Right ventricle myocardium inferior (tissue), 1 donor: ENCODE measurements at places on chromosomes 7 and 10. TPM values are rescaled to one million over a fixed set of nuclear protein-coding genes. Genes with fewer than 3 reads are reported as not detected.

GRCh38 chr7:28774261-28774988 is 183.7 kb downstream of the TRIL start:
- DNase-seq: no peak

DNA sequence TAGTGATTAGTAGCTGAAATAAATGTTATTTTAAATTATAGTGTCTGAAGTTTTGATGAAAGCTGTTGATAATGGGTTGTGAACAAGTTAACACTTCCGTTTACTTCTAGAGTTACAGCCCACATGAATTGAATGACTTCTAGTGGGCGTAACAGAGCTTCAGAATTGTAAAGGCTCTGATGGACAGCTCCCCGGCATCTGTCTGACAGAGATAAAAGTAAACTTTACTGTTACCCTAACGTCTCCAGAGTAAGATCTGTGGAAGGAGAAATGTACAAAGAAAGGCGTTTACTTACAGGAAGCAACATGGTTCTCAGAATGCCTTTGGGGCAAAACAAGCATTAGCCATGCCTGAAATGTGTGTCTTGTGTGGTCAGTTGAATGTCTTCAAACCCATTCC is 124.4 kb downstream of the ADARB2 start:
- DNase-seq: no peak

DNA sequence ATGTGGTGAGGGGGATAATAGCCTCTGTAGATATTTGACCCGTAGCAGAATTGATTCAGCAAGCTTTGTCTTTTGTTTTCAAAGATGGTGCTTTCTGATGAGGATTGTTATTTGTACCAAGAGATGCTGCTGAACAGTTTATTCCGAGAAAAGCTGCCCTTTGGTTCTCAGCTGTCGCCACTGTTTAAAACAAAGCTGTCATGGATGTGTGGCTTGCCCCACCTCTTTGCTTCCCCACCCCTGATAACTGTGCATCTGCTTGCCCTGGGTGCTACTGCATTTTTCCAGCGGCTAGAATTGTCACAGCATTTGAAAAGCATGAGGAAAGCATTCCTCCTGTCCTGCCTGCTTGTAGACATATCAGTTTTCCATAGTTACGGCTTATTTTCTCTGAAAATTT is 226.9 kb upstream of the CSTF2T start:
- DNase-seq: no peak

- no peak for DNase-seq
Observed at GRCh38 chr7:154372011-154372601, 319.9 kb downstream of the DPP6 start.

- DNase-seq: no peak
Observed at GRCh38 chr7:56046721-56047445, 4.4 kb downstream of the PSPH start.

DNA sequence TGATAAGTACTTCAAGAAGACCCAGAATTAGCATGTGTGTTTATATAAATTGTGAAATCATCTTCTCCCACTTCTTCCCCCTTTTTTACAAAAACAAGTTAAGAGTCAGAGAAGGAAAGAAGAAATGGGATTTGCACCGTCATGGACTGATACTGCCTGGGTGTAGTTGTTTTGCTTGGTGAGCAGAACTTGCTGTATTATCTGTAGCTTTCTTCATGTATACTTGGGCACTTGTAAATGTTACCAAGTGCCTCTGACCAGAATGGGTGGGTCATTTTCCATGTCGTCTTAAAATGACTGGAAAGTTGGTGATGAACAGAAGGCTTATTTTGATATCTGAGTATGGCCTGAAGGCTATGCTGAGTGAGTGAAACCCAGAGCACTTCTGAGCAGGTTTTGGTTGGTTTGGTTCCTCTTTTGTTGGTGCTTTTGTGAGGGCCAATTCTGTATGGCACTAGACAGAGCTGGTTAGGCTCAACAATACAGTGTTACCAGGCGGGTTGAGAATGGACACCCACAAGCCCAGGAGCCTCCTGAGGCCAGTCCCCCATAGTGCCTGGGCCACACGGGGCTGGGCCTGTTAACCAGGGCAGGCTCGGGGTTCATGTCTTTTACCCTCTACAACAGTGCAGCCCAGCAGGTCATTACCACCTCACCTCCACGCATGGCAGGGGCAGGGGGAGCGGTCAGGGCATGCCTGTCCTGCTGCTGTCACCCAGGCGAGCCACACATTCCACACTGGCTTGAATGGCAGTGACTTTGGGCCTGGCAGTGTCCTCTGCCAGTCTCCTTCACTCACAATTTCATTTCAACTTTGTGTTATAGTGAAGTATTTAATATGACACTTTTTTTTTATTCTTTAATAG is 115.1 kb downstream of the CCNY start:
- peak; percentile 75 for DNase-seq

GRCh38 chr7:382043-382400 is 92.1 kb downstream of the FOXL3 start:
- peak; percentile 26 for DNase-seq

DNA sequence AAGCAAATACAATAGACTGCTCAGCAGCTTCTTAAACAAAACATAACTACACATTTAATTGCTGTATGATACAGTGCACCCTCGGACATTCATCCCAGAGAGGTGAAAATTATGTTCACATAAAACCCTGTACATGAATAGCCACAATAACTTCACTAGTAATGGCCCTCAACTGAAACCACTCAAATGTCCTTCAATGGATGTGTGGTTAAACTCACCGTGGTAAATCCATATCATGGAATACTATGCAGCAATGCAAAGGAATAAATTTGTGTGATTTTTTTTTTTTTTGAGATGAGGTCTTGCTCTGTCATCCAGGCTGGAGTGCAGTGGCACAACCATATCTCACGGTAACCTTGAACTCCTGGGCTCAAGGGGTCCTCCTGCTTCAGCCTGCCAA is 252.7 kb downstream of the TCERG1L start:
- DNase-seq: no peak

GRCh38 chr10:100826983-100827818 is 81.8 kb downstream of the PAX2 start:
- DNase-seq: no peak

DNA sequence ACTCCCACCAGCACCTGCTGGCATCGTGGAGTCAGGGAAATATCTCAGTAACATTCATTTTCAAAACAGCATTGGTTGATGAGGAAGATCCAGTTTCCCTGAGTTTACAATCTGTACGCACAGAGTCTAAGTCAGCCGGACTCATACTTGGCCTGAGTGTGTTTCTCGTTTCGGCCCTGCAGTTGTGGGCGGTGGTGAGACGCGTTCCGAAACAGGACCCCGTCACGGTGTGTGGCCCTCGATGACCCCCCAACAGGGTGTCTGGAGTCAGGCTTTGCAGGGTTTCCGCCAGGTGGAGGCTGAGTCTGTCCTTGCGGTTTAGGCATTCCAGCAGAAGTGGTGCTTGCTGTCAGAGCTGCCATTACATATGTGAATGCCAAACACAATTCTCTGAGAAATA is 317.5 kb downstream of the DNAJB6 start:
- peak; percentile 42 for DNase-seq

- DNase-seq: no peak
Observed at GRCh38 chr7:50768485-50769474, 13.9 kb downstream of the GRB10 start.

GRCh38 chr7:92836489-92836999 is at the start of gene CDK6:
CDK6 (minus strand) TSS chr7:92836573; CDS start chr7:92833323, 3,250 bp downstream.
- peak; percentile 78 for DNase-seq

DNA sequence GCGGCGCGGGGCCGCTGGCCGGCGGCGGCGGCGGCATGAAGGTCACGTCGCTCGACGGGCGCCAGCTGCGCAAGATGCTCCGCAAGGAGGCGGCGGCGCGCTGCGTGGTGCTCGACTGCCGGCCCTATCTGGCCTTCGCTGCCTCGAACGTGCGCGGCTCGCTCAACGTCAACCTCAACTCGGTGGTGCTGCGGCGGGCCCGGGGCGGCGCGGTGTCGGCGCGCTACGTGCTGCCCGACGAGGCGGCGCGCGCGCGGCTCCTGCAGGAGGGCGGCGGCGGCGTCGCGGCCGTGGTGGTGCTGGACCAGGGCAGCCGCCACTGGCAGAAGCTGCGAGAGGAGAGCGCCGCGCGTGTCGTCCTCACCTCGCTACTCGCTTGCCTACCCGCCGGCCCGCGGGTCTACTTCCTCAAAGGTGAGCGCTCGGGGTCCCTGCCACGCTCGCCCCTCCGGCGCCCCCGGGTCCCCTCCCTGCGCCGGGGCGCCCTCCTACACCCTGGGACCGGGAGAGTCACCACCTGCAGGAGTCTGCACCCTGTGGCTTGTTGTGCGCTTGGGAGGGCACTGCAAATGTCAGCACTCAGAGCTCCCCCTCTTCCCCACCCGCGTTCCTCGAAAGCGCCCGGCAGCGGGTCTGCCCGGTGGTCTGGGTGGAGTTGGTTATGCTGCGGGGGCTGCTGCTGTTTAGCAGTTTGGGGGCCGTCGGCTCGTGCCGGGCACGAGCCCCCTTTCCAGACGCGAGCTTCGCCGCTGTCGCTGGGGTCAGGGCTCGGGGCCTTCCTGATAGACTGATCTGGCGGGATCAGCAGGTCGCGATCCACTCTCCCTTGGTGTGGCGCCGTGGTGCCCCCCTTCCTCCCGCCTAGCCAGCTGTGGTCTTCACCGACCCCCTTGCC is 627 bp downstream of the DUSP5 start:
- peak; percentile 84 for DNase-seq

GRCh38 chr7:22090107-22090506 is 144.4 kb upstream of the CDCA7L start:
- no peak for DNase-seq

GRCh38 chr10:48836605-48837004 is 103.0 kb downstream of the LRRC18 start:
- no peak for DNase-seq

Gene NRG3
- not detected for total RNA-seq

Gene FAM237B
- total RNA-seq: not detected

Gene CTAGE8
- total RNA-seq: 0.22 TPM

Gene MALRD1
- total RNA-seq: 1.1 TPM

Gene MACROH2A2
- 14.8 TPM for total RNA-seq

Gene SFMBT2
- 9.6 TPM for total RNA-seq

Gene ADAM22
- total RNA-seq: 1.2 TPM

Gene SPDYE9
- total RNA-seq: not detected
